ENCODE measurements at places on chromosomes 5 and 9.

DNA sequence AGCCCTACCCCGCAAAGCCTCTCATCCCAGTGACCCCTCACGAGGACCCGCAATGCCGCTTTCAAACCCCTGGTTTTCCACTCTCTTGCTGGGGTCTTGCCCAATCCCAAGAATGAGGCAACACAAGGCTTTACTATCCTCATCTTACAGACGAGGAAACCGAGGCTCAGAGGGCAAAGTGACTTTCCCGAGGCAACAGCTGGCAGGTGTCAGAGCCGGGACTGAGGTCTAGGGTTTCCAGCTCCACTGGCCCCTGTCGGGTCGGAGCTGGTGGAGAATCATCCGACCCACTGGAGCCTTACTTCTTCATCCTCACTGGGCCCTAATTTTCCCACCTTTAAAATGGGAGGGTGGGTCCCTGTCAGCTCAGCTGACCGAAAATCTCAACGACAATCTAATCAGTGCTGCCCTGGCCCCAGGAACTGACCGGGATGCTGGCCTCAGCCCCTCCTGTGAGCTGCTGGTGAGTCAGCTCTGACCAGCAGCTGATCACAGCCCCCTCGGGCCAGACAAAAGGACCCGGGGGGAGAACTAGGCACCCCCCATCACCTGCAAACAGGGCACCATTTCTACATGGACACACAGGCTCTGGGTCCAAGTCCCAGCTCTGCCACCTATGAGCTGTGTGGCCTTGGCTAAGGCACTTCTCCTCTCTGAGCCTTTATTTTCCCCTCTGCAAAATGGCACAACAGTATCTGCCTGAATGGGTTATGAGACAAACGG lies 72.7 kb upstream of the STXBP1 start:
- no peak for DNase-seq

- DNase-seq = no peak
Measured at GRCh38 chr5:50665091-50665490, 1.3 kb upstream of the PARP8 start.

- no peak for DNase-seq
Measured at GRCh38 chr5:109141222-109142200, 268.3 kb downstream of the PJA2 start.

- no peak for DNase-seq
Measured at GRCh38 chr5:80054682-80055081, 19.5 kb downstream of the THBS4 start.

DNA sequence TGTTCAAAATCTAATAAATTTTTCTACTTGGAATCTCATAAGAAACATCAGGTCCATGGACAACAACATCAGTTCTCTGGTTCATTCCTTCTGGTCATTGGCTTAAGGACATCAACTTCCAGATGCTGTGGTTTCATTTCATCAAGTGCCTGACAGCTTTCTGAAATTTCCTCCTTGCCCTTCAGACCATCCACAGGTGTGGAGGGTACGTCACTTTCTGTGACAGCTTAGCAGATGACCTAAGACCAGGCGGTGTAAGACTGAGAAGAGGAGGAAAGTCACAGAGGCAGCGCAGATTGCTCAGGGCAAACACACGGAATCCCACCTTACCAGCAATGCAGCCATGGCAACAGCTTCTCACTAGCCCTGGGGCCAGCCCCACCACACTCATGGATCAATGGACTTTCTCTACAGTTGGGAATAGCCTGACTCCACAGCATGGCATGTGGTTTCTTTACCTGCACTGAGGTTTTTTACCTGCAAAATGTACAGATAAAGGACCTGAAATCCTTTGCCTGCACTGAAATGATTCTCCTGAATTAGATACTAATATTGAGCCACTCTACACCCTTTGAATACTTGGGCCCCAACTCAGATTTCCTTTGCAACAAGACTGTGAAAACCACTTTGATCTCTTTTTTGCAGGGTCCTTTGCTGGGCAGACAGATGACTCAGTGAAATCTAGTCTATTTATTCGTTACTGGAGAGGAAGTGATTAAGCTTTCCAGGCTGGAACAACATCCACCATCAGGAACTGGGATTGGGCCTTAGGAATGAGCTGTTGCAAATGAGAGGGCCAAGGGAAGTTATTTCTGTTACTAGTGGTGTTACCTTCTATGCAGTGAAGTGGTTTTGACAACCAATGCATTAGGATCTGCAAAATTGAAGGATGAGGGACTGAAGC lies 26.9 kb downstream of the TICAM2 start:
- no peak for DNase-seq

DNA sequence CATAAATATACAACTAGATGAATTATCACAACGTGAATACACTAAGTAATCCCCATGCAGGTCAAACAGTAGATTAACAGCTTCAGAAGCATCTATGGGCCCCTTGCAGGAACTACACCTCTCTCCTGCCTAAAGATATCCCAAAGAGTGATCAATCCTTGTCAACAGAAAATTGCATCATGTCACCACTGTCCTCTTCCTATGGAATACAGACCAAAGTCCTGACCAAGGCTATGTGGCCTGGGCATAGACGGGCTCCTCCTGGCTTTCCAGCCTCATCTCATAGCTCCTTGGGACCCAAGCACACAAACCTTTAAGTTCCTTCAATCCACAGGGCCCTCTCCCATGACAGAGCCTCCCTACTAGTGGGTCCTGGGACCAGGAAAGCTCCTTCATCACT lies 25.3 kb downstream of the NIPAL4 start:
- no peak for DNase-seq
